ENCODE measurements at places on chromosomes 4 and X.

GRCh38 chr4:146436423-146437162, 85.1 kb downstream of the SLC10A7 start:
- no peak for DNase-seq

DNA sequence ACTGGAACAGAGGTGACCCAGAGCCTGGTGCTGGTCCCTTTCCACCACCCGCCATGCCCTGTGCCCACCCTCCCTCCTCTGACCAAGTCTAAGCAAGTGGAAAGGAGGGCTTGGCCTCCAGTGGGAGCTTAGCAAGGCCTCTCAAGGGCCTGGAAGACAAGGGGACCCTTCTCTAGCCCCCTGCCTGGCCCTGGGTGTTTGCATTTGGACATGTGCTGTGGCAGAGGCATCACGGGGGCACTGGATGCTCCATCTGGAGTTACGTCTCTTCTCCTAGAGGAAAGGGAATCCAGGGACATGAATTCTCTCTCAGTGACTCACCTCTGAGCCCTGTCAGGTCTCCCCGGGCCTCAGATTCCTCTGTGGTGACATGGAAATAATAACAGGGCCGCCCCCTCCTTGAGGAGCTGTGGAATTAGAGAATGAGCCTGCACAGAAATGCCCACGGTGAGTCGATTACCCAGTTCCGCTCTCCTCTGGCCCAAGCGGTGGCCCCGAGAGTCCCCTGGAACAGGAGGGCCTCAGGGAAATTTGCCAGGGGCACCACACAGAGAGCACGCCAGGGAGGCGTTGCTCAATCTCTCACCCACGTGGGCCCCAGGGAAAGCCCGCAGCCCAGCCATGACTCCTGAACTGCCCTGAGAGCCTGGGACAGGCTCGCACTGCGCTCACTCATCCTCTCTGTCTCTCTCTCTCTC, 189.6 kb downstream of the BCOR start:
- DNase-seq: no peak

- DNase-seq: no peak
Measured at GRCh38 chrX:9476810-9477575, 12.1 kb downstream of the TBL1X start.

DNA sequence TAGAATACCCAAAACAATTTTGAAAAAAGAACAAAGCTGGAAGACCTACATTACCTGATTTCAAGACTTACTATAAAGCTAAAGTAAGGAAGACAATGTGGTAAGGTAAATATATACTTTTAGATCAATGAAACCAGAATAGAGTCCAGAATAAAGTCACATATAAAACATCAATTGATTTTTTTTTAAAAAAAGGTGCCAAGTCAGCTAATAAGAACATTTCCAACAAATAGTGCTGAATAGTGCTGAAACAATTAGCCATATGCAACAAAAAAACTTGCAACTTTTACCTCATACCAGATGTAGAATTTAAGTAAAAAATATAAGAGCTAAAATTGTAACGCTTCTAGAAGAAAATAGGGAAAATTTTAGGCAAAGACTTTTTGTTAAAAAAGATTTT, 73.0 kb upstream of the PDHA1 start:
- DNase-seq: no peak

DNA sequence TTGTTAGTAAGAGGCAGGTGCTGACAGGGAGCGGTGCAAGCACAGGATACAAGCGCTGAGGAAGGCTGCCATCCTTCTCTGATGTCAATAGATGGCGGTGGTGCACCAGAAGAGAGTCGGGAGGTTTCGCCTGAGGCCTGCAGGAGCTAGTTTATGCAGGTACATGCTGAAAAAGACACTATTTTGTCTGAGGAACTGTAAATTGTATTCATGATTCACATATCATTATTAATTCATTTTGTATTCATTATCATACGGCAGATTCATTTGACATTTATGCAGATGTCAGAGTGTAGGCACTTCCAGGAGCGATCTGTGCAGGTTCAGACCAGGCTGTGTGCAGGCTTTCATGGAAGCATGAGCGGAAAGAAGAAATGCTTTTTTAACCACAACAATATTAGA, 824.0 kb downstream of the STIM2 start:
- no peak for DNase-seq

DNA sequence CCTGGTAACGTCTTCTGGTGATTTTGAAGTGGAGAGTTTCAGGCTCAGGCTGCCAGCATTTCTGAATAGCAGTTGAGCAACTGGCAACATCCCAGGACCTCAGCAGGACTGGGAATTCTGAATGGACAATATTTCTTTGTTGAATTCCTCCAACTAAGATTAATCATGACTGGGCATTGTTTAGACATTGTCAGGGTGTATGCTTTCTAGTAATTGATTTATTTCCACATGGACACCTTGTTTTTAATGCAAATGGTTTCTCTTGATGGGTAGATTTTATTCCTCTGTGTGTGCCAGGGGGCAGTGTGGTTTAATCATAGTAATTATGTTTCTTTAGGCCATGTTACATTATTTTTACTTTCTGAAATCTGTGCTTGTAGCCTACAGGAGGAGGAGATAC, 1004.7 kb upstream of the LCORL start:
- no peak for DNase-seq
